ENCODE measurements at places on chromosomes 11 and 22. TPM values are rescaled to one million over a fixed set of nuclear protein-coding genes. Genes with fewer than 3 reads are reported as not detected.

ZDHHC13 gene
- total RNA-seq, result 9.5 TPM

MAPK8IP1 gene
- 33.2 TPM for total RNA-seq

ANO1 gene
- 1.8 TPM for total RNA-seq

CARD18 gene
- not detected for total RNA-seq

KBTBD3 gene
- 4.1 TPM for total RNA-seq

- no peak for DNase-seq
- no peaks in the 10 kb centered on the region for H3K36me3 ChIP-seq
- no peaks in the 10 kb centered on the region for H3K27me3 ChIP-seq
These were observed 46.0 kb downstream of the CNTN5 start for GRCh38 chr11:99066618-99067317.

DNA sequence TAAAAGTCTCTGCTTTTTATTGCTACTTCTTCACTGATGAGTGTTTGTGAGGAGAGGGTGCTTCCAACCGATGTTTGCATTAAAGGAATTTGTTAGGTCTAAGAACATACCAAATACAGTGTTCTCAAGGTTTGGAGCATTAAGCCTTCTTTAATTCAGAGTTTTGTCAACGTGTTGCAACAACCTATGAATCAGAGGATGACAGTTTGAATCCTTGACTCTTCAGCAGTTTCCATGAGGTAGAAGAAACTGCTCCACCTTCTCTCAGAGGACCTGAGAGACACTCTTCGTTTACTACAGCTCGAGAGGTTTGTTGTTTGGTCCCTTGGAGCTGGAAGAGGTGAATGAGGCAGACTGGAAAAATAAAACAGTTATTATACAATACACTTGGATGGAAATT is 55.7 kb downstream of the NCAM1 start:
- no peak overlapping the region for H3K4me3 ChIP-seq
- peaks cover 7% of the 10 kb centered on the region for H3K4me1 ChIP-seq
- no peaks in the 10 kb centered on the region for H3K36me3 ChIP-seq
- no peak overlapping the region for H3K27ac ChIP-seq

- peak overlapping the region; percentile 66 for H3K27ac ChIP-seq
- H3K4me1 ChIP-seq, result peaks cover 3% of the 10 kb centered on the region
- DNase-seq, result peak; percentile 75
- H3K4me3 ChIP-seq, result no peak overlapping the region
These were observed 126.9 kb upstream of the NCAM1 start for GRCh38 chr11:112834277-112834755.

DNA sequence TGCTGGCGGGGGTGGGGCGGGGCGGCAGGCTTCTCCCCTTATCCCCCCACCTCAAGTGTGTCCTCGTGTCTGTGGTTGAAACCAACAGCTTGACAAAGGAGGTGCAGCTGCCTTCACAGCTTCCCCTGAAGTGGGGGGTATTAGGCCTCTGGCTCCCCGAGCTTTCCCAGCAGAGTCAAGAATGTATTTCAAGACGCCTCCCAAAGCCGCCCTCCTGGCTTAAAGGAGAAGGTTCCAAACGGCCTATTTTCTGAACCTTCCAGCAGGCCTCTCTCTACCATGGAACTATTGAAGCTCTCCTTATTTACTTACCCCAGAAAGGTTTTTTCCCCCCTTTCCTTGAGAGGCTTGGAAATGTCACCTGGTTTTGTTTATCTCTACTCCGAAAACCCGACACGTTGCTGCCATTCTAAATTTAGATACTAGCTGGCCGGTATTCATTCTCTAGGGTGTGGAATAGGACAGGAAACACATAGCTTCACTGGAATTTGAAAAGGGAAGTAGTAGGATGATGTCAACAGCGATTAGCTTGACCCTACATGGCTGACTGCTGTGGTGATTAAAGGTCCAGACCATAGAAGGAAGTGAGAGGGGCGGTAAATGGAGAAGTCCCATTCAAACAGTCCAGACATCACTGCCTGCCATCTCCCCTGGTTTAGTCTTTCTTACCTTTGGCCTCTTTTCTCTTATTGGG is 671 bp upstream of the PICALM start:
- peak overlapping the region; percentile 93 for H3K27ac ChIP-seq
- peak; percentile 50 for DNase-seq
- no peak overlapping the region for H3K4me3 ChIP-seq
- peaks cover 24% of the 10 kb centered on the region for H3K4me1 ChIP-seq
- no peaks in the 10 kb centered on the region for H3K36me3 ChIP-seq
- H3K27me3 ChIP-seq, result no peaks in the 10 kb centered on the region

- no peaks in the 10 kb centered on the region for H3K36me3 ChIP-seq
- no peaks in the 10 kb centered on the region for H3K27me3 ChIP-seq
- no peak overlapping the region for H3K4me3 ChIP-seq
- no peak for DNase-seq
- H3K27ac ChIP-seq, result no peak overlapping the region
These were observed 45.2 kb downstream of the PLAAT5 start for GRCh38 chr11:63445720-63446119.

GRCh38 chr11:33264926-33265325 is 7.7 kb downstream of the HIPK3 start:
- no peaks in the 10 kb centered on the region for H3K27me3 ChIP-seq
- no peak overlapping the region for H3K27ac ChIP-seq
- no peak overlapping the region for H3K4me3 ChIP-seq
- H3K4me1 ChIP-seq, result peaks cover 76% of the 10 kb centered on the region
- DNase-seq, result no peak

GRCh38 chr11:3981084-3981633 is 113.4 kb upstream of the RRM1 start:
- no peak for DNase-seq
- H3K4me1 ChIP-seq, result no peaks in the 10 kb centered on the region
- no peak overlapping the region for H3K4me3 ChIP-seq
- H3K27me3 ChIP-seq, result no peaks in the 10 kb centered on the region

DNA sequence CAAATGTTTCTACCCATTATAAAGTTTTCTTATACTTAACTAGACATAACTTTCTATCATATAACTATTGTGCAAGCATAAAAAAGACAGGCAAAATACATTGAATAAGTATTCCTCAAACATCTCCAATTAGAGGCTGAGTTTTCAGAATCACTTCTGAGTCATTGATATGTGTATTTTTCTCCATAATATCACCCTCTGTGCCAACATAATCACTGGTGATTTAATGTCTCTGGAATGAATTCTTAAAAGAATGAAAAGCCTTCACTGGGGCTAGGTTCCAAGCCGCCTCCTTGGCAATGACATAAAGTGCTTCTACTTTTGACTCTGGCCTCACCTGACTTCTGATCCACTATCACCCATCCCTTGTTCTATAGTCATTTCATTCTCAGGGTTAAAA is 197.0 kb upstream of the E2F8 start:
- H3K4me1 ChIP-seq, result no peaks in the 10 kb centered on the region
- H3K36me3 ChIP-seq, result no peaks in the 10 kb centered on the region
- H3K4me3 ChIP-seq, result no peak overlapping the region
- peaks cover 10% of the 10 kb centered on the region for H3K27me3 ChIP-seq

DNA sequence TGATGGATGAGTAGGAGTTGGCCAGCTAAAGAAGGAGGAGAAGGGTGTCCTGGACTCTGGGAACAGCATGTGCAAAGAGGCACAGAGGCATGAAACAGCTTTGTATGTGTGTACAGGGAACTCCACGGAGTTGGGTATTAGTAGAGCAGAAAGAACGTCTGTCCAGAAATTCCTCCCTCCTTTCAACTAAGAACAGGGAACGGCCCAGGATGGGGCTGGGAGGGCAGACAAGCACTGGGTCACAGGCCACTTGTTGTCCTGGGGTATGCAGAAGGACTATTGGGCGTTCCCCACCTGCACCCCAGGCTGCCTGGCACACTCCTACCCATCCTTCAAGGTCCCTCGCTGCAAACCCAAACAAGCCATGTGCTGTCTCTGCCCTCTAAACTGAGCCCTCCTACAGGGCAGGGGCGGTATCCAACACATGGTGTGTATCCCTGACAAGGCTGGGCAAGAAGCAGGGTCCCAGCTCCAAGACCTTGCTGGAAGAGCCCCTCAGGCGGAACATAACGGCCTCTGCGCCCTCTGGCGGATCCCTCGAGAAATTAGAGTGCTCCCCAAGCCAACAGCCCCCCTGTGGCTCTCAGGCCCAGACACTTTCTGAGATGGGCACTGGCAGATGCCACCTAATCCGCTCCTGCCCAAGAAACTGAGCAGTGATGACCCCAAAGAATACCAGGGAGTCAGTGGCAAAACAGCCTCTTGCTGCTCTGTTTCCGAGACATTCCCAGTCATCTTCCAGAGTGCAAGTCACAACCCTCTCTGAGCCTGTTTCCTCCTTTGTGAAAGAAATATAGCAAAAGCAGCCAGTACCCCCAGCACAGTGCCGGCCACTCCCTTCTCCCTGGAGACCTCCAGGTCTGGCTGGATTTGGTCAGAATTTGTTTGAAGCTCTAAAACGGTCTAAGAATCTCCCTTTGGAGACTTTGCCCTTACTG is 1.6 kb upstream of the ELFN2 start:
- peaks cover 39% of the 10 kb centered on the region for H3K27me3 ChIP-seq
- H3K4me3 ChIP-seq, result no peak overlapping the region

DNA sequence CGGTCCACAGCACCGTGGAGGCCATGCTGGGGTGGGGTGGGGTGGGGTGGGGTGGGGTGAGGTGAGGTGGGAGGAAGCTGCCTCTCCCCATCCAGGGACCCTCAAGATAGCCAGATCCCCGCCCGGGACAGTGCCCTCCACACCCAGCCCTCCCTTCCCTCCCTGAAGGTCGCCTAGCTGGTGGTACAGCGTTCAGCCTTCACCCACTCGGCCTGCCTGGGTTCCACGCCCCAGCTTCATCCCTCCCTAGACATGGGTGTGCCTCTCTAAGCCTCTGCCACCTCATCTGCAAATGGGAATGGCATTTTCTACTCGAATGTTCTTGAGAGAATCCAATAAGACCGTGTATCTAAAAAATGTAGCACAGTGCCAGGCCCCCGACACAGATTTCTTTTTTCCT is 17.8 kb downstream of the KCTD17 start:
- no peaks in the 10 kb centered on the region for H3K36me3 ChIP-seq
- no peak overlapping the region for H3K27ac ChIP-seq
- no peak overlapping the region for H3K4me3 ChIP-seq

DNA sequence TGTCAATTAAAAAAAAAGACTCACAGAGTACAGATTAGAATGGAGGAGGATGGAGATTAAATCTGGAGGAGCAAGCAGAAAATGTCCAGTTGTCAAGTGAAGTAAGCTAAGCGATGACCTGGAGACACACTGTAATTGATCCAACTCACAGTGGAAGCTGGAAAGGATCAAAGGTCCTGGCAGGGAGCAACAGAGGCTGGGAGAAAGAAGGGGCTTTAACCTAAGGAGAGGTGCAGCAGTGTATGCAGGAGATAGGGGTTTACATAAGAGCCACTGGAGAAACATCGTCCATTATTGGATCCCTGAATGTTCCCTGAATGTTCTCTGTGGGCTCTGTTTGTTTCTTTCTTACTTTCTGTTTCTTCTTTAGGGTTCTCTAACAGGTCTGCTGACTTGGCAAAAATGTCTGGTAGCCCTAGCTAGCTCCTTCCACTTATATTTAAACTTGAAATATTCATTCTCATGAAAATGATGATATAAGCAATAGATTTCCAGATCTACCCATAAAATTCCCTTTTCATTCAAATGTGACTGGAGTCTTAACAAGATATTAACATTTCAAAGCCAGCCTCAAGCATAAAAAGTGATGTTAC is 30.1 kb upstream of the CAT start:
- H3K27me3 ChIP-seq, result no peaks in the 10 kb centered on the region
- no peak for DNase-seq
- H3K36me3 ChIP-seq, result no peaks in the 10 kb centered on the region

- peaks cover 9% of the 10 kb centered on the region for H3K27me3 ChIP-seq
- no peak overlapping the region for H3K27ac ChIP-seq
- peak; percentile 60 for DNase-seq
- H3K36me3 ChIP-seq, result no peaks in the 10 kb centered on the region
These were observed 25.9 kb downstream of the MOV10L1 start for GRCh38 chr22:50115693-50116092.

All from adrenal gland (tissue), 19 donors.